Fibroblast of villous mesenchyme (primary cell): ENCODE measurements at places on chromosomes 6 and 20. TPM values are rescaled to one million over a fixed set of nuclear protein-coding genes. Genes with fewer than 3 reads are reported as not detected.

DNA sequence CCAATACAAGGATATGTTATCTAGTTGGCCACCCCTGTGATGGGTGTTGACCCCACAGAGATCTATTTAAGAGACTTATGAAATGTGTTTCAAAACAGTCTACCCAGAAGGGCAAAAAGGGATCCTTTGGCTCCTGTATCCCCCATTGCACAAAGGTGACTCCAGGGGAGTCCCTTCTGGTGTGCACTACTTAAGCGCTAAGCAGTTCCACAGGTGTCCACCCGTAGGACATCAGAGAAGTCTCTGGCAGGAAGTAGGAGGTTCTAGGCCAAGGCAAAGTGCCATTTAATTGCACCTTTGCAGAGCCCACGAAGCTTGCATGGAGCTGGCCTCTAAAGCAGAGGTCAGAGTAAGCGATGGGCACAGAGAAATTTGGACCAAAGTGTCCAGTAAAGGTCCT is 147.7 kb downstream of the MRPL14 start:
- no peak for DNase-seq

GRCh38 chr20:23192469-23192868 is 106.3 kb upstream of the CD93 start:
- no peak for DNase-seq

GRCh38 chr6:40387127-40387870 is 199.9 kb downstream of the LRFN2 start:
- DNase-seq = no peak

DNA sequence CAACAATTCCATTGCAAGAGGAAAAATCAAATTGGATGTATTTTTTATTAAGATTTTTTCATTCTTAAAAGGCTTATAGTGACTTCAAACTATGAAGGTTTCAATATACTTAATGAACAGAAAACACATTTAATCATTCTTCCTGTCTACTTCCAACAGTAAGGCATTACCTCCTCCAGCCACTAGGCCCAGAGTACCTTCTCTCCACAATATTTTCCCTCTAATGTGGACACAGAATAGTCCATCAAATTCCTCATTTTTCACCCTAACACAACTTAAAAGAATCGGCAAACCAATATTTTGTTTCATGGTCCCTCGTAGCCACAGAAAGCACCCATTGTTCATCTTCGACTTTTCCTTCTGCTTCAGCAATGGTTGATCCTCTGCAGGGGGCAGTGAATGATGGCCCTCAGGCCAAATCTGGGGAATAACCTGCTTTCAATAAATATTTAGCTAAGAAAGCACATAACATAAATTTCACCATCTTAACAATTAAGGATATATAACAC is 335.4 kb upstream of the ID4 start:
- no peak for DNase-seq

DNA sequence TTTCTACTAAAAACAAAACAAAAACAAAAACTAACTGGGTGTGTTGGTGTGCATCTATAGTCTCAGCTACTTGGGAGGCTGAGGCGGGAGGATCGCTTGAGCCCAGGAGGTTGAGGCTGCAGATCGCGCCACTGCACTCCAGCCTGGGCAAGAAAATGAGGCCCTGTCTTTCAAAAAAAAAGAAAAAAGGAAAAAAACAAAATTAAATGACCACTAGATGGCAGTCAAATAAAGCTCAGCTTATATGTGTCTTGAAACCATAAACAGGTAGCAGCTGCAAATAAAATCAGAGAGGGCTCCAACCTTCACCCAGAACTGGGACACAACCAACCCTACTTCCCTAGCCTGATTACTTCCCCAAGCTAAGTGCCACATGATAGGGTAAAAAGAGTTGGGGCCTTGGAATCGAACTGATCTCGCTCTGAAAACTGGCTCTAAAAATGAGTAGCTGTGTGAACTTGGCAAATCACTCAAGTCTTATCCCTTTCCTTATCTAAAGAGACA is 67.1 kb upstream of the ADGRF4 start:
- DNase-seq = peak; percentile 53

GRCh38 chr20:59972037-59972801 is 14.0 kb downstream of the CDH26 start:
- DNase-seq = no peak

DNA sequence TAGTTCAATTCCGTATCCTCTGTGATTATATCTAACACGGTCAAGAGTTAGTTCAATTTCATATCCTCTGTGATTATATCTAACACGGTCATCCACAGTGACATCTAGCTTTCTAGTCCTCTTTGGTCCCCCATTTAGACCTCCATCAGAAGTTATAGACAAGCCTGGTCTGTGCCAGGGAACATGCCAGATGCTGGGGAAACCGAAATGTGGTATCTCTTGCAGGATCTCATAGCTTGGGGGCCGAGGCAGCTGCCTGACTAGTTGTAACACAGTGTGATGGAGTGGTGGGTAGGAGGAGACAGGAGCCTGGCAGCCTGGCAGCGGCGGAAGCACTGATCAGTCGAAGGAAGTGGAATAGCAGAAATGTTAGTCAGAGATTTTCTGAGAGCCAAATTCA is 13.8 kb upstream of the SMOC2 start:
- no peak for DNase-seq

GRCh38 chr20:64121586-64121985 is 14.2 kb upstream of the NPBWR2 start:
- DNase-seq = no peak

- DNase-seq = no peak
These were observed 82.3 kb upstream of the FRMD1 start for GRCh38 chr6:168161371-168161750.

DNA sequence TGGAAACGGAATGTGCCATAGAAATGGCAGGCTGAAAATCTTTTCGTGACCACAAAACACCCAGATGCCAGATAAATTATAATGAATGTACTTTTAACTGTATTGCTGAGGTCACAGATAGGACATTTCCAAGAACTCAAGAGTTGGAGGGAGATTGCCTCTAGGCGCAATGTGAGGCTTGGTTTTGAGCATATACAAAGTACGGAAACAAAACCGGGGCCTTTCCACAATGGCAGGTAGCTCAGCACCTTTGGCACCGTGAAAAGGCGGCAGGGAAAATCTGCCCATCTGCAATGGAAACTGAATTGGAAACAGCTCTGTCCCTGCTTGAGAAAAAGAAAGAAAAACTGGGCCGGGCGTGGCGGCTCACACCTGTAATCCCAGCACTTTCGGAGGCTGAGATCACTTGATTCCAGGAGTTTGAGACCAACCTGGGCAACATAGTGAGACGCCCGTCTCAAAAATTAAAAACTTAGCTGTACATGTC is 10.5 kb upstream of the C20orf144 start:
- no peak for DNase-seq

DNA sequence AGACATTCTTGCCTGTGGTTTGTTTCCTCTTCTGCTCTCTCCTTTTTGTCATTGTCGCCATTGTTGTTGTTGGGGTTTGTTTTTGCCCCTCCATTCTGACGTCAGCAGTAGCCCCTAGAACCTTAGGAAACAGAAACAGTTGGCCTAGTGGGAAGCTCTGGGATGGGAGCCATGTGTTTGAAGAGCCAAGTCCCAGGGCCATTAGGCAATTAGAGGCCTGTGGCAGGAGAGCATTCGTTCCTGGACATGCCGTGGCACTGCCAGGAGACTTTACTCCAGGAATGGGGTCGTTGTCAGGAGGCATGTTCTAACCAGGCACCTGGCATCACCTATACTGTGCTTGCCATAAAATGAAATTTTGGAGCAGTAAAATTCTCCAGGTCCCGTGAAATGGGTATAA is 39.7 kb downstream of the PPARD start:
- DNase-seq = no peak

DNA sequence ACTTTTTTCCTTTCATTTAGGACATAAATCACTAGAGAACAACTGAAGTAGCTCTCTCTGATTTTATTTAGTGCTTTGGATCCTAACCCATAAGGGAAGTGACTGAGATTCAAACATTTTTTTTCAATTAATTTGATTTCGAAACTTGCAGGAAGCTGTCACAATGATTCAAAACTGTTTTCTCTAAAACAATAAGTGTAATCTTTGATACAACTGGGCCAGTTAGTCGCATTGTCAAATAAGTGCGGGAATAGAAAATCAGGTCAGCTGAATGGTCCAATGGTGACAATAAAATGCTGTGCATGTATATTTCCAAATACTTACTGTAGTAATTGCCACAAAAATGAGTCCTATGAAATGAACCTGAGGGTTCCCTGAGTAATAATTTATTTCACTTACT is 930.8 kb downstream of the TFAP2A start:
- DNase-seq = no peak

- DNase-seq = no peak
These were observed 15.8 kb upstream of the FBXO9 start for GRCh38 chr6:53049415-53049814.

- no peak for DNase-seq
These were observed 38.4 kb downstream of the RRBP1 start for GRCh38 chr20:17643531-17644188.

GRCh38 chr6:143882401-143882930 is 18.2 kb downstream of the ZC2HC1B start:
- DNase-seq = no peak

DNA sequence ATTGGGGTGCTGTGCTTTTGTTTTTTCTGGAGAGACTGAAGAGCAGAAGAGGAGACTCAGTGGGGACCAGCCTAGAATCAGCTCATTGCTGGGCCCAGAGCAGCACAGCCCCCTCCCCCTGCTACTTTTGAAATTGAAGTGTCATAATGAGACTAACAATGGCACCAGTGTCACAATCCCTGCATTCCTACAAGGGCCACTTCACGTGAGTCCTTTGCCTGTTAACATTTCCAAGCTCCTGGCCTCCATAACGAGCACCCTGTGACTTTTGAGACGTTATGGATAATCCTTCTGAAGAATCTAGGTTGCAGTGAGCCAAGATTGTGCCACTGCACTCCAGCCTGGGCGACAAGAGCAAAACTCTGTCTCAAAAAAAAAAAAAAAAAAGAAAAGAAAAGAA is 41.7 kb downstream of the CNBD2 start:
- DNase-seq = no peak

DNA sequence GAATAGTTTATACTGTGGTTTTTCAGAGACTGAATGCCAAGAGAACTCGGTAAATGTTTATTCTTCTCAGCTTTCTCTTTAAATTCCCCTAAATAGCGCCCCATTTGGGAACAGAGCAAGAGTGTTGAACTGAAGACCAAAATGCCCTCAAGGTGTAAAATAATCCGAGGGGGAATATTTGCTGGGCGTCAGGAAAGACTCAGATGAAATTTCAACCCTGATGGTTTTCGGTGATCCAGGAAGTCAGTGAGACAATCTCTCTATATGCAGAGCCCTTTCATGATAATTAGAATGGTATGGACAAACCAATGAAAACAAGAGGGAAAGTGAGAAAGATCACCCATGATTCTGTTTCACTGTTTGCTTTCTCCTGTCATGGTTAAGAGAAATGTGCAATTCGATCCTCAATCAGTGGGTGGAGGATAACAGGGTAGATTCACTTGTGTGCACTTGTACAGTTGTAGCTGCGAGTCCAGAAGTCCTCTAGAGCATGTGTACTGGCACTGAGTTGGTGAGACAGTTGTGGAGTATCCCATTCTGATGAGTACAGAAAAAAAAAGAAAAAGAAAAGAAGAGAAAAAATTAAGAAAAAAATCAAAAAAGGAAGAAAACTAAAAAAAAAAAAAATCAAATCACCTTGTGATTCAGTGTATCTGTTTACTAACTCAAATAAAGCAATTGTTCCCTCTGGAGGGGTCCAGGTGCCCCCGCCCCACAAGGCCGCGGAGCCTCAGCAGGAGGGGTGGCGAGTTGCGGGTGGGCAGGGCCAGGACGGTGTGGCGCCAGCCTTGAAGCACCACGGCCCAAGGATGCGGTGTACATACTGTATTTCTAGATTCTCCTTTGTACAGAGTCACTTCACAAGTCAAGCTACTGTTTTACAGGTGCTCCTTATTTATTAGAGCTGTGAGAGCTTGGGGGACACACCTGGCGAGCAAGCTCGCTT is 164.9 kb downstream of the SCML4 start:
- DNase-seq = no peak

- peak; percentile 88 for DNase-seq
These were observed 518.6 kb downstream of the BMP2 start for GRCh38 chr20:7285918-7286556.

- DNase-seq = peak; percentile 31
These were observed 35.7 kb downstream of the TSPYL4 start for GRCh38 chr6:116218172-116218633.

GRCh38 chr20:52837378-52837777 is 134.8 kb upstream of the TSHZ2 start:
- no peak for DNase-seq

DNA sequence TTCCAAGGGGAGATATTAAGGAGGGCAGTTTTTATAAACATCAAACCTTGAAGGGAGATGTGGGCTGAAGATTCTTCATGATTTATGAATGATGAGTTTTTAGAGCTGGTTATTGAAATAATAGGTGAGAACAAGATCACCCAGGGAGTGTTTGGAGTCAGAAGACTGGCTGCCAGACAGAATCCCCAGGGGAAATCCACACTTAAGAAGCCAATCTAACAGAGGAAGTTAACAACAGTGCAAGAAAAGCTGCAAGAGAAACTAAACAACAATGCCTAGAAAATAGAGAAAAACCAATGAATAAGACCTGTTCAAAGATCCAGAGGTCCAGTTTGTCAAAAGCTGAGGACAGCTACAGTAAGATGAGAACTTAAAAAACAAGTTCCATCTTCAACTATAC is 167.9 kb upstream of the MAN1A1 start:
- DNase-seq = no peak

GRCh38 chr6:36118550-36119107 is 11.7 kb upstream of the MAPK13 start:
- no peak for DNase-seq

- DNase-seq = no peak
These were observed 267.4 kb upstream of the EXOC2 start for GRCh38 chr6:960356-960755.

- DNase-seq = peak; percentile 73
These were observed 365.7 kb upstream of the EPHA7 start for GRCh38 chr6:93784794-93785693.

Gene DUSP22
- total RNA-seq = 14.2 and 14.7 TPM in 2 replicates

Gene CCN5
- 0.32 and 1.7 TPM in 2 replicates for total RNA-seq

Gene BHLHE23
- total RNA-seq = not detected in 2 replicates

Gene BTN3A1
- 22.5 and 39.3 TPM in 2 replicates for total RNA-seq

Gene PDYN
- total RNA-seq = not detected in 2 replicates

Gene LTB
- total RNA-seq = 0.32 TPM in 1 of 2 replicates, not detected in the other

Gene NNAT
- 1.3 and 1.6 TPM in 2 replicates for total RNA-seq

Gene TMC2
- total RNA-seq = not detected in 2 replicates

Gene DIDO1
- total RNA-seq = 41.2 and 47.5 TPM in 2 replicates

Gene PPP1R16B
- not detected in 2 replicates for total RNA-seq

Gene ULBP1
- 0.43 and 1.6 TPM in 2 replicates for total RNA-seq
